Uterus (tissue), 4 donors: ENCODE measurements at places on chromosomes 3 and 15. TPM values are rescaled to one million over a fixed set of nuclear protein-coding genes. Genes with fewer than 3 reads are reported as not detected.

- DNase-seq: no peak
These were observed 70.1 kb downstream of the LMLN start for GRCh38 chr3:198030125-198030524.

- DNase-seq: no peak
These were observed 379.4 kb upstream of the C2CD4B start for GRCh38 chr15:62544446-62544845.

The SNX22 gene
- total RNA-seq: 0.55 TPM

The FAM174B gene
- 3.5 TPM for total RNA-seq
